HepG2 (cell line): ENCODE measurements at places on chromosomes 16 and 17. TPM values are rescaled to one million over a fixed set of nuclear protein-coding genes. Genes with fewer than 3 reads are reported as not detected.

The DRC3 gene
- 0.53 and 0.73 TPM in 2 replicates for total RNA-seq

The SUMO2 gene
- total RNA-seq: 553 and 842 TPM in 2 replicates

The CRHR1 gene
- not detected in 2 replicates for total RNA-seq

The KRT222 gene
- total RNA-seq: not detected in 2 replicates

The PHOSPHO1 gene
- not detected in 2 replicates for total RNA-seq

The CES3 gene
- 2.3 and 6.6 TPM in 2 replicates for total RNA-seq
